Renal cortical epithelial cell (primary cell): ENCODE measurements at places on chromosomes 3 and 15. TPM values are rescaled to one million over a fixed set of nuclear protein-coding genes. Genes with fewer than 3 reads are reported as not detected.

The ZNF502 gene
- 6.1 and 7.2 TPM in 2 replicates for total RNA-seq

The HYKK gene
- 1.9 and 4.8 TPM in 2 replicates for total RNA-seq

The TRIM59 gene
- 18.8 and 35.3 TPM in 2 replicates for total RNA-seq

The LDHAL6B gene
- total RNA-seq: not detected in 2 replicates

The CDAN1 gene
- 4.2 and 13.0 TPM in 2 replicates for total RNA-seq

The GP5 gene
- total RNA-seq: under 0.01 and 0.10 TPM in 2 replicates

The GP9 gene
- not detected in 2 replicates for total RNA-seq

The TMF1 gene
- 23.8 and 55.6 TPM in 2 replicates for total RNA-seq

The TTC21A gene
- 2.1 and 4.7 TPM in 2 replicates for total RNA-seq

The KLHL6 gene
- under 0.01 TPM in 1 of 2 replicates, not detected in the other for total RNA-seq

The PLSCR2 gene
- 1.4 TPM in 1 of 2 replicates, not detected in the other for total RNA-seq

The PRRT3 gene
- 1.0 and 3.0 TPM in 2 replicates for total RNA-seq

The GOLGA6L9 gene
- 0.69 and 4.6 TPM in 2 replicates for total RNA-seq

The LEKR1 gene
- total RNA-seq: 1.0 and 1.4 TPM in 2 replicates

The KBTBD8 gene
- 2.7 and 7.1 TPM in 2 replicates for total RNA-seq

The EXD1 gene
- total RNA-seq: not detected in 2 replicates

The DUOX1 gene
- 0.35 and 0.50 TPM in 2 replicates for total RNA-seq

The GOLGA6L10 gene
- 0.35 and 2.0 TPM in 2 replicates for total RNA-seq

The MRAS gene
- 28.5 and 91.3 TPM in 2 replicates for total RNA-seq

The BOC gene
- 0.52 and 3.0 TPM in 2 replicates for total RNA-seq

The MEGF11 gene
- total RNA-seq: 0.35 and 6.2 TPM in 2 replicates

The FRMD4B gene
- total RNA-seq: 20.8 and 24.5 TPM in 2 replicates

The INKA1 gene
- 0.15 and 0.17 TPM in 2 replicates for total RNA-seq

The OXTR gene
- total RNA-seq: 1.2 and 6.9 TPM in 2 replicates

The PSTPIP1 gene
- total RNA-seq: not detected in 2 replicates

The ADAMTSL3 gene
- 11.1 and 20.7 TPM in 2 replicates for total RNA-seq

The GCNT3 gene
- 10.3 and 41.3 TPM in 2 replicates for total RNA-seq

The VPS18 gene
- total RNA-seq: 52.7 and 62.3 TPM in 2 replicates

The KIF15 gene
- total RNA-seq: 1.6 and 4.5 TPM in 2 replicates

The CCDC9B gene
- 59.2 and 165 TPM in 2 replicates for total RNA-seq

The CDHR4 gene
- not detected in 2 replicates for total RNA-seq

The CD86 gene
- not detected in 2 replicates for total RNA-seq

The CHL1 gene
- 1.0 and 8.6 TPM in 2 replicates for total RNA-seq

The CCDC54 gene
- 0.10 TPM in 1 of 2 replicates, not detected in the other for total RNA-seq

The ILDR1 gene
- total RNA-seq: 2.7 and 2.8 TPM in 2 replicates

The GPR149 gene
- not detected in 2 replicates for total RNA-seq

The ISLR gene
- 0.30 TPM in 1 of 2 replicates, not detected in the other for total RNA-seq

The ZBBX gene
- 1.3 TPM in 1 of 2 replicates, not detected in the other for total RNA-seq

The PARP3 gene
- 49.8 and 58.4 TPM in 2 replicates for total RNA-seq

The MYH15 gene
- total RNA-seq: 0.05 TPM in 1 of 2 replicates, not detected in the other

The SLC15A2 gene
- total RNA-seq: 1.9 and 4.7 TPM in 2 replicates

The RTP3 gene
- total RNA-seq: not detected in 2 replicates

The HESX1 gene
- total RNA-seq: 0.55 TPM in 1 of 2 replicates, not detected in the other

The CADM2 gene
- under 0.01 TPM in 1 of 2 replicates, not detected in the other for total RNA-seq

The THRB gene
- 11.8 and 46.1 TPM in 2 replicates for total RNA-seq

The LYZL4 gene
- not detected in 2 replicates for total RNA-seq

The ITIH1 gene
- total RNA-seq: not detected in 2 replicates

The COLQ gene
- 0.65 TPM in 1 of 2 replicates, not detected in the other for total RNA-seq

The SPINT1 gene
- total RNA-seq: 144 and 235 TPM in 2 replicates
